T-helper 17 cell (primary cell): ENCODE measurements at places on chromosomes 11 and 22. TPM values are rescaled to one million over a fixed set of nuclear protein-coding genes. Genes with fewer than 3 reads are reported as not detected.
A peak's percentile ranks its signal among the peaks of the same experiment; 100 is the strongest.

Gene RASD2
- total RNA-seq: 0.67 TPM

- no peaks in the 10 kb centered on the region for H3K27me3 ChIP-seq
- H3K36me3 ChIP-seq: no peaks in the 10 kb centered on the region
- DNase-seq: no peak
- H3K4me3 ChIP-seq: peak overlapping the region; percentile 88
- peak overlapping the region; percentile 95 for H3K27ac ChIP-seq
- peaks cover 28% of the 10 kb centered on the region for H3K4me1 ChIP-seq
Measured at GRCh38 chr22:46070215-46070802, 80.0 kb upstream of the PPARA start.

DNA sequence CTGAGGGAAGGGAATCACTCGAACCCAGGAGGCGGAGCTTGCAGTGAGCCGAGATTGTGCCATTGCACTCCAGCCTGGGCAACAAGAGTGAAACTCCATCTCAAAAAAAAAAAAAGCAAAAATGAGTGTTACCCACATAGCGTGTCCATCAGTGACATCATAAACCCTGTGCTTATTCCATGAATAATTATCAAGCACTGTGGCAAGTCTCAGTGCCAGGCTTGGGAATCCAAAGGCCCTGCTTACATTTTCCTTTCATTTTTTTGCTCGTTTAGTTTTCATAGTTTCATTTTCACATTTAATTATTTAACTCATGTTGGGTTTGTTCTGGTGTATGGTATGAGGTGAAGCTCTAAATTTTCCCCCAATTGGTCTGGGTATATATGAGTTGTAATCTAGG is 46.5 kb downstream of the NEU3 start:
- no peak overlapping the region for H3K27ac ChIP-seq
- peaks cover 7% of the 10 kb centered on the region for H3K4me1 ChIP-seq
- no peaks in the 10 kb centered on the region for H3K27me3 ChIP-seq
- no peak overlapping the region for H3K4me3 ChIP-seq
- DNase-seq: no peak

Gene PKP3
- total RNA-seq: not detected
